ENCODE measurements at places on chromosomes 12 and 14.

- DNase-seq, result no peak
These were observed 53.9 kb downstream of the ZC3H14 start for GRCh38 chr14:88616697-88617096.

GRCh38 chr12:21369141-21369980 lies 3.3 kb upstream of the IAPP start:
- no peak for DNase-seq

GRCh38 chr14:34300330-34300729 lies 161.7 kb downstream of the SPTSSA start:
- DNase-seq, result no peak

DNA sequence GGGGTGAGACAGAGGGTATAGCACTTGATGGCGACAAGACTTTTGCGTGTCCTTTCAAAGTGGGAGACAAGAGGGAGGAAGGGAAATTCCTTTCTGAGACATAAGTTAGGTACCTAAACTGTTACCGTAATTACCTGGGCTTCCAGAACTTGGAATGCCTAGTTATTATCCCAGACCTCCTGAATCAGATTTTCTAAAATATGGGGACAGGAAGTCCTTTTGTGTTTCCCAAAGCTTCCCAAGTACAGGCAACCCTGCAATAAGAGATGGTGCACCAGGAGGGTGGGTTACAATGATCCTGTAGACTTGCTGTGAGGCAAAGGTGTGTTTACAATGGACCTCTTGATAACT lies 83.9 kb downstream of the CMKLR1 start:
- no peak for DNase-seq

- no peak for DNase-seq
These were observed 160.1 kb downstream of the SUDS3 start for GRCh38 chr12:118536306-118536906.

GRCh38 chr14:26531894-26532293 lies 65.9 kb downstream of the NOVA1 start:
- no peak for DNase-seq

- DNase-seq, result no peak
These were observed 55.7 kb downstream of the TRPV4 start for GRCh38 chr12:109777544-109777943.

DNA sequence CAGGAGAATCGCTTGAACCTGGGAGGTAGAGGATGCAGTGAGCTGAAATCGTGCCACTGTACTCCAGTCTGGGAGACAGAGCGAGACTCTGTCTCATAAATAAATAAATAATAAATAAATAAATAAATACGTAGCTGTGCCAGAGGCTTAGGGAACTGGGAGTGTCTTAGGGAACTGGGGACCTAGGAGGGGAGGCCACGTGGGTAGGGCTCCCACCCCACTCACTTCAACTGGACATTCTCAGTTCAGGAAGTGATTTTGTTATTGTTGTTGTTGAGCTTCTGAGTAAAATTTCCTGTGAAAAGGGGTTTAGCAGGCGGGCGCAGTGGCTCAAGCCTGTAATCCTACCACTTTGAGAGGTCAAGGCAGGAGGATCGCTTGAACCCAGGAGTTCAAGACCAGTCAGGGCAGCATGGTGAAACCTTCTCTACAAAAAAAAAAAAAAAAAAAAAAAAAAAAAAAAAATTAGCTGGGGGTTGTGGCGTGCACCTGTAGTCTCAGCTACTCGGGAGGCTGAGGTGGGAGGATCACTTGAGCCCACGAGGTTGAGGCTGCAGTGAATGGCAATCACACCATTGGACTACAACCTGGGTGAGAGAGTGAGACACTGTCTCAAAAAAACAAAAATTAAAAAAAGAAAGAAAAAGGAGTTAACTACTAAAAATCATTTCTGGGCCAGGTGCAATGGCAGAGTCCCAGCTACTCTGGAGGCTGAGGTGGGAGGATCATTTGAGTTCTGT lies 19.0 kb upstream of the ANKRD9 start:
- DNase-seq, result no peak

- DNase-seq, result no peak
These were observed 212.2 kb downstream of the DUSP6 start for GRCh38 chr12:89140141-89140540.

DNA sequence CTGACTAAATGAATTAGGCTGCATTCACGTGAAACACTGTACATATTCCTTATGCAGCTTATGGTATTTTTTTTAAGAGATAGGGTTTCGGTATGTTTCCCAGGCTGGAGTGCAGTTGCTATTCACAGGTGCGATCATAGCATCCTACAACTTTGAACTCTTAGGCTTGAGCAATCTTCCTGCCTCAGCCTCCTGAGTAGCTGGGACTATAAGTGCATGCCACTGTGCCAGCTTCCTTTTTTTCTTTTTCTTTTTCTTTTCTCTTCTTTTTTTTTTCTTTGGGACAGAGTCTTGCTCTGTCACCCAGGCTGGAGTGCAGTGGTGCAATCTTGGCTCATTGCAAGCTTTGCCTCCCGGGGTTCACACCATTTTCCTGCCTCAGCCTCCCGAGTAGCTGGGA lies 35.8 kb upstream of the SPPL3 start:
- no peak for DNase-seq

DNA sequence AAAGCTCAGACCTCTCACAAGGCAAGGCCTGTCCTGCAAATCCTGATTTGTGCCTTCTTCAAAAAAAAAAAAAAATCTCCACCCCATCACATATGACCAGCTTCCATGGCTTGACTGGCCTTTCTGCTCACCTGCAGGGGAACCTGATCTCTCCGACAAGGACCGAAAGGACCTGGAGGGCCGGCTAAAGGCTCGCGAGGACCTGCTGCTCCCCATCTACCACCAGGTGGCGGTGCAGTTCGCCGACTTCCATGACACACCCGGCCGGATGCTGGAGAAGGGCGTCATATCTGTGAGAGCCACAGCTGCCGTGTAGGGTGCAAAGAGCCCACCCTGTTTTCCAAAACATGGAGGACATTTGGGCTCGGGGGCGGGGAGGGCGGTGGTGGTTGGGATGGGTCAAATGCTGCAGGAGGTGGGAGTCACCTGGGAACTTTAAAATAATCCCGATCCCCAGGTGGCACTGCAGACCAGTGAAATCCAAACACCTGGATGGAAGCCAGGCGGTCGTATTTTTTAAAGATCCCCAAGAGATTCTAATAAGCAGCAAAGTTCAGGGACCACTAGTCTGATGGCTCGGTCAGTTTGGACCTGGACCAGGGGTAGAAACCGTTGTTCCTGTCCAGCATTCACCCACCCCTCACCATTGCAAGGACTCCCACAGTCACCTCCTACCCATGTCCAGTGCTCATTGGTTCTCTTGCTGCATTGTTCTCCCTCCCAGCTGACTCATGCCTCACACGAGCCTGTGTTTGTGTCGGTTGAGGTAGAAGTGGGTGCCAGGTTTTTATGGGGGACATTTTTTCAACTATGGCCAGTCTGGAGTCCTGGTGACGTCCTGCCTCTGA lies 44.8 kb downstream of the FOXN4 start:
- DNase-seq, result peak; percentile 15

DNA sequence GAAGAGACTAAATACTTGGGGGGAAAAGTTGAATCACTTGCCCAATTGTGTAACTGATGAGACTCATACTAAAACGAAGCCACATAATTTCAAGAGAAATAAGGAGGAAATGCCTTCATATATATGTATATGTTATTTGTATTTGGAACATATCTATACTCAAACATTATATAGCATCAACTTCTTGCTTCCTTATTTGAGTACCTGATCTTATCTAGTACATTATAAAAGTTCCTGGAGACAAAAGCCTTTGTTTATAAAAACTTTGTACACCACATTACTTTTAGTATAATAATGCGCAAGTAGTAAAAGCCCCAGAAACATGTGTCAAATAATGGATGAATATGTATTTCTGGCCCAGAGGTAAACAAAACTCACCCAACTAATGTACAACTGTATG lies 92.0 kb downstream of the SLC2A13 start:
- DNase-seq, result no peak

DNA sequence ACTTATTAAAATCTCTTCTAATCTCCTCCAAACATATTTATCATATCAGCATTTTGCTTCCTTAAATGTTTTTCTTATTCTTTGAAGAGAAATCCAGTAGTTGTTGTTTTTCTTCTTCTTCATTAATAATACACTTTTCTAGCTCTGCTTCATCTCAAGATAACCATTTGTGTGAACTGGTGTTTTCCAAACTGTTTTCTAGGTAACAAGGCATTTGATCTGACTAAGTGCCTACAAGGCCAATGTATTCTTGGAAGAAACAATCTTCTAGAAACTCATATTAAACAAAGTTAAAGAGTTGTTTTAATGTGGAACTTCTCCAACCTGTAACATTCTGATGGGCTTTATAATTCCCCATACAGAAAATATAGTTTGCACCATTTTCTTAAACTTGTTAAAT lies 30.8 kb upstream of the IFNG start:
- DNase-seq, result no peak

GRCh38 chr14:36656687-36657398 lies 4.8 kb upstream of the PAX9 start:
- no peak for DNase-seq

GRCh38 chr12:49264466-49264872 lies 413 bp upstream of the TUBA1C start:
- no peak for DNase-seq

GRCh38 chr14:77124345-77125280 lies 17.0 kb downstream of the ZDHHC22 start:
- DNase-seq, result peak; percentile 34

DNA sequence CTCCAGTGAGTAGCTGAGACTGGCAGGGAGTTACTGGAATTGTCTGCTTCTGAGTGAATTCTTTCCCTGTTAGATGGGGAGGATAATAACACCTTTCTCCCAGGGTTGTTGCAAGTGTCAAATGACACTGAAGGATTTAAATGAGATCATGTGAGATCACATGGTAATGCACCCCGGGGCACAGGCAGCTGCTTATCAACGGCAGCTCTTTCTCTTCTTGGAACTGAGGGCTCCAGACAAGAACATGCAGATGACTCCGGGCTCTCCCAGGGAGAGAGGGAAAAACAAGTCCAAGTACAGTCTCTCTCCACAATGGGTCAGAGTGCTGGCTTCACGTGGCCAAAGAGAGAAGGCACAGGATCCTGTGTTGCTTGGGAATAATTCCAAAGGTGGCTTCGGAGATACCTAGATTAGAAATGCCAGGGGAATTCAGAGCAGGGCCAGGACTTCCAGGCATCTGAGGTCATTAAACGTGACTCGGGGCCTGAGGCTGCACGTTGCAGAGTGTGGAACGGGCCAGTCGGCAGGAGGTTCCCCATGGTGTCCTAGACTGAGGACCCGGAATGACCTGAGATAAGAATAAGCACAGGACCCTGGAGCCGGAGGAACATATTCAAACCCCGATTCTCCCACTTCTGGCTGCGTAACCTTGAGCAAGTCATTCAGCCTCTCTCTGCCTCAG lies 109.2 kb downstream of the PRMT8 start:
- no peak for DNase-seq

GRCh38 chr12:50790081-50790480 lies 26.2 kb downstream of the ATF1 start:
- no peak for DNase-seq

DNA sequence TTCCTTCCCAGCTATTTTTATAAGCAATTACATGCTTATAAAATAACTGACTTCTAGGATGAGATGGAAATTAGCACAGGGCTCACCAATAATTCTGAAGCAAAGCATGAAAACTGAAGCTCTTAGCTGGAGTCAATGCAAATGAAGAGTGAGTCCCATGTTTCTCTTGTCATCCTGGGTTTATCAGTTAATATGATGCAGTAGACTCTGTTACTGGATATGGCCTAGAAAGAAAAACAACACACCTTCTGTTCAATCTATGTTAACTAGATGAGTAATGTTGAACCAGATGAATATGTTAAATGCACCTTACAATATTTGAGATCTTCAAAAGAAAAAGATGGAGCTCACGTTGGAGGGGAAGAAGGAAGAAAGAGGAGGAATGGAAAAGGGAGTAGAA lies 229.4 kb downstream of the DUSP6 start:
- DNase-seq, result no peak

DNA sequence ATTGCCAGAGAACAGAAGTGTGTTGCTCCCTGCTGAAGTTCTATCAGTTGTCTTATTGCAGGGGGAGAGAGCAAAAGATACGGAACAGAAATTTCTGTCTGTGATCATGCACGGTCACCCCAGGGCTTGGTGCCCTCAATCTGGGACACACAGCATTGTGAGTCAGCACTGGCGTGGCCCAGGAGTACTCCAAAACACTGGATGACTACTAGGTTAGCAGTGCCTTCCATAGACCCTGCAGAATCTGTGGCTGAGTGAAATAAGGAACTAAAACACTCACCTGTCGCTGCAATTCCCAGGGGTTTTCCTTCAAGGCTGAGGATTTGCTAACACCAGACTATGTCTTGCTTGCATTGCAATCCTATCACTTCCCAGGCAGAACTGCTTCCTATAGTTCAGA lies 165.5 kb downstream of the ANO6 start:
- DNase-seq, result no peak

GRCh38 chr14:62661818-62662217 lies 383.4 kb downstream of the KCNH5 start:
- no peak for DNase-seq

- DNase-seq, result no peak
These were observed 13.7 kb downstream of the PFKM start for GRCh38 chr12:48132826-48133225.

DNA sequence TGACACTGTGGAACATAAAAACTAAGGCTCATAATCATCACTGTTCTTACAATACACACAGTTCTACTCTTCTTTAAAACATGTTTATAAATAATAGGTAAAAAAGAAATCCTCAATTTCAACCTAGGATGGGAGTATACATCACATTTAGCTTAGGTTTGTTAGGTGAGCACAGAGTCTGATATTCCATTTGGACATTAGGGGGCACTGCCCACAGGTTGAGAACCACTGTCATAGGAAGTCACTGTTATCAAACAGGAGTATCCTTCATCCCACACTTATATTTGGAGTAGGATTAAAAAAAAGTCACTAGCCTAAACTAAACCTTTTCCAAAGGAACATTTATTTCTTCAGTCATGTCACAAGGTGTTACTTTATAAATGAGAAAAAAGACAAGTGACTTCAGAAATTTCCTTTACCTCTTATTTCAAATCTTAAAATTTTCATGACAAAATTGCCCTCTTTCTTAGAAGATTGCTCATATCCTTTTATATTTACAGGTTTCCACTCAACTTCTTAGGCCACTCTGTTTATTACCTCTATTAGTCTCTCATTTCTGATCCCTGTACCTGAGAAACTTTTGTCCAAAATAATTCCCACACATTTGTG lies 240.6 kb downstream of the CPNE8 start:
- no peak for DNase-seq

- no peak for DNase-seq
These were observed 15.0 kb upstream of the MEG3 start for GRCh38 chr14:100810861-100811461.

- DNase-seq, result peak; percentile 30
These were observed 764 bp downstream of the DYNLL1 start for GRCh38 chr12:120496413-120497340.

DNA sequence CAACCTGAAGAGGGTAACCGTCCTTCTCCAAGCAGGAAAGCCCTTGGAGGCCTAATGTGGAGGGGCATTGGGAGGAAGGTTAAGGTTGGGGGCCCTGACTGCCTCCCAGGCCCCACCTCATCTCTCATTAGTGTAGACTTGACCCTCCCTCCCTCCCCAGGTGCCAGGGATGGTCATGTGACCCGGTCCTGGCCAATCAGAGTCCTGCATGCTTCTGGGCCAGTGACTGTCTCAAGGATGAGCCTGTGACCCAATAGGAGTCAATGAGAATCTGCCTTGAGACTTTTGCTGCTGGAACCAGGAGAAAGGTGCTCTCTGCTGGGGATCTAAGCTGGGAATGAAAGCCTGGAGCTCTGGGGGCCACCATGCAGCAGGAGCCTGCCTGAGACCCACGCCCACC lies 70.8 kb downstream of the NCOR2 start:
- DNase-seq, result no peak

All from stimulated activated CD4-positive, alpha-beta T cell treated with anti-CD3 and anti-CD28 coated beads, Interleukin-1b, Interleukin-23, amount 100 ng/mL, for 24 hours (primary cell).